ENCODE measurements at places on chromosomes 7 and 10.

DNA sequence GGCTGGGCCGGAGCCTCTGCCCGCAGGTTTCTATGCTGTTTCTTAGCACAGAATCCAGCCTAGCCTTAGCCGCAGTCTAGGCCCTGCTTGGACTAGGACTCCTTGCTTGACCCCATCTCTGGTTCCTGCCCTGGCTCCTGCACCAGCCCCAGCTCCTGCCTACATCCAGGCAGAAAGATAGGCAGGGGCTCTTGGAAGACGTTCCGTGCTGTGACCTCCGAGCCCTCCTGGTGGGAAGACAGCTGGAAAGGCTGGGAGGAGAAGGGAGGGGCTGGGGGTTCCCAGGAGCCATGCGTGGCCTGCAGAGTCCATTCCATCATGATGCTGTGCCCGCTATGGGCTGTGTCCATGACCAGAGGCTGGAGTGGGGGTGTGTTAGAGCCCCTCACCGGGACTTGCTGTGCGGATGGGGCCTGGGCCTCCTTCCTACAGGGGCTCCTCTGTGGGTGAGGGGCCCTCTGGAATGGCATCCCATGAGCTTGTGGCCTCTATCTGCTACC, 26.2 kb downstream of the RAMP3 start:
- no peak for DNase-seq

DNA sequence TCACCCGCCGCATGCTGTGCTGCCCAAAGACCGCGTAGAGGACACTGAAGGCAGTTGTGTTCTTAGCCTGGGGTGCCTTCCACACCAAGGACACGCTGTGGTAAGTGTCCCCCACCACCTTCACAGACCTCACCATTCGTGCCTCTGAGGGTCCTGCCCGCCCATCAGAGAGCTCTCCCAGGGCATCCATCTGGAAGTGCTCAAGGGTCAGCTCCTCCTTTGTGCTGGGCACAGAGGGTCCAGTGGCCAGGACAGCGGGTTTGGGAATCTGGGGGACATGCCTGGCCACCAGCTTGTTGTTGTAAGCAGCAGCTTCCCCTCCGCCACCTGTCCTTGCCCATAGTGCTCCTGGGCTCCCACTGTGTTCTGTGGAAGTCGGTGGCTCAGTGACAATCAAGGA, 7.0 kb upstream of the LRIT2 start:
- DNase-seq: no peak

DNA sequence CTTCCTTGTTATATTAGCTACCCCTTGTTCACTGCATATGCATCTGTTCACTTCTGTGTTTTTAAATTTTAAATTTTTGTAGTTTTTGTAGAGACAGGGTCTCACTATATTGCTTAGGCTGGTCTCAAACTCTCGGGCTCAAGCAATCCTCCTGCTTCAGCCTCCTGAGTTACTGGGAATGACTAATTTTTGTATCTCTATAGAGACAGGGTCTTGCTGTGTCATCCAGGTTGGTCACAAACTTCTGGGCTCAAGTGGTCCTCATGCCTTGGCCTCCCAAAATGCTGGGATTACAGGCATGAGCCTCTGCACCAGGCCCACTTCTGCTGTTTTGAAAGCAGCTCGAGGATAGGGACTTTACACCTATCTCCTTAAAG, 64.6 kb downstream of the PRTFDC1 start:
- no peak for DNase-seq

- DNase-seq: no peak
Observed at GRCh38 chr10:21920633-21921032, 82.9 kb downstream of the DNAJC1 start.

DNA sequence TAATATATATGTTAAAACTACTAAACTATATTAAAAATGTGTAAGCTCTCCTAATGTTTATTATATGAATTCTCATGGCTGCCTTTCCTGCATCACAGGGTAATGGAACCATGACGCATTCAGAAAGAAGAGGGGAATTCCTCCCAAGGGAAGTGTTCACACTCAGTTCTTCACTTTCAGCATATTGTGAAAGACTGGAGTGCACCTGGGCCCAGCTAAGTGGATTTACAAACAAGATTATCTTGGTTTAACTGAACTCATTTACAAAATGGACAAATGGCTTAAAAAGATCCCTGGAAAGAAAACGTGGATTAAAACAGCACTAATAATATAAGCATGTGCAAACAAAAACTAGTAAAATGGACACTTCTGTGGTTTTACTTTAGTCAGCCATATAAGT, 149.8 kb downstream of the DOCK4 start:
- DNase-seq: no peak

- no peak for DNase-seq
Observed at GRCh38 chr7:57176928-57177635, 44.8 kb upstream of the ZNF479 start.

- no peak for DNase-seq
Observed at GRCh38 chr10:83166344-83166743, 973.0 kb upstream of the GHITM start.

GRCh38 chr7:6228361-6229229, 43.8 kb downstream of the CYTH3 start:
- no peak for DNase-seq

- no peak for DNase-seq
Observed at GRCh38 chr10:89550509-89550908, 15.1 kb upstream of the SLC16A12 start.

DNA sequence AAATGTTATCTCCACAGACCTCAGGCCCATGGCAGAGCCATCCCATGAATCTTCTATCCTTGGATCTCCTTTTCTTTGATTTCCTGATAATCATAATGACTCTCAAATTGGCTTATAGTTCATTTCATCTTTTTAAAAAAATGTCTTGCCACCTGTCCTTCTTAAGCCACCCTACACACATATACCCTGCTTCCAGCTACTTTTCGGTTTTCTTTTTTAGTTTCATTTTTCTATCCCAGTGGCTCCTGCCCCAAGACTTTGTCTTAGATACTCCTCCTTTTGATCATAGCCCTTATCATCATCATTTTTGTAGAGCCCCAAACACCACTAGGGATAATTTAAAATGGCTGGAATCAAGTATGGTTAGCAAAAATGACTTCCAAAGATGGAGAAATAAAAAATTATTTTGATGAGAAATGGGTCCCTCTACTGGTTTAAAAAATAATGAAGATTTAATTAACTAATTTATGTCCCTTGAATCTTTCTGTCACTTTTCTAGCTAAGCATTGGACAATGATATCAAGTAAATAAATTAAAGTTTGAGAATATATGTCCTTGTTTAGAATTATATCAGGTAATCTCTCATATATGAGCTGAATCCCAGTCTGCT, 277.3 kb upstream of the SEMA3D start:
- no peak for DNase-seq

All from T-helper 2 cell (primary cell).